ENCODE measurements at places on chromosomes 2 and 18. TPM values are rescaled to one million over a fixed set of nuclear protein-coding genes. Genes with fewer than 3 reads are reported as not detected.

DNA sequence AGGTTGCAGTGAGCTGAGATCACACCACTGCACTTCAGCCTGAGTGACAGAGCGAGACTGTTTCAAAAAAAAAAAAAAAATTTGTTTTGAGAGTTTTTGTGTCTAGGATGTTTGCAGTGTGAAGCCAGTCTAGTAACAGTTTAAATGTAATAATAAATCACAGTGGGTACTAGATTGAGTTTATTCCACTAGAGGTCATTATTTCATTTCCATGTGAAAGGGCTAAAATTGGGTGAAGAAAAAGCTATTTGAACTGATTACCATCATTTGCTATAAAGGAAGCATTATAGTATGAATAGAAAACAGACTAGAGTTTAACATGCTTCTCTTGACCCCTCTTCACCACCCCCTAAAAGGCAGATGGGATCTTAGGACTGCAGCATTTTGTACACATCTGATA is 20.3 kb downstream of the SNRPD1 start:
- peaks cover 4% of the 10 kb centered on the region for H3K36me3 ChIP-seq
- H3K27ac ChIP-seq: no peak overlapping the region
- no peaks in the 10 kb centered on the region for H3K4me1 ChIP-seq
- DNase-seq: no peak

DNA sequence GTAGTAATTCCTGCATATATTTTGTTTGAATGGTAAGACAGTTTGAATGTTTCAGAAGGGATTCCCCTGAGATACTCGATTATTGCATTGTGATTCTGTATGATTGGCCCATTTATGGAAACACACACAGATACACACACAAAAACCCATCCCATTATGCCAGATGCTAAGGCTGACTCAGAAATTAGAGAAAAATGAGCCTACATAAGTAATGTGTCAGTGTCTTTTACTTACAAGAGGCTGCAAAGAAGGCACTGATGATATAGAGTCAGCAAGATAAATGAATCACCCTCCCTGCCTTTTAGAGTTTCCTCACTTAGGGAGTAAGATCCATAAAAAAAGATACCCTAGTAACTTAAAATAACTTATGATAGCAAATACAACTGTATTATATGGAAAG is 1481.1 kb upstream of the ACVR2A start:
- H3K27me3 ChIP-seq: no peaks in the 10 kb centered on the region
- no peaks in the 10 kb centered on the region for H3K4me1 ChIP-seq
- H3K27ac ChIP-seq: no peak overlapping the region
- no peak overlapping the region for H3K4me3 ChIP-seq
- no peak for DNase-seq

DNA sequence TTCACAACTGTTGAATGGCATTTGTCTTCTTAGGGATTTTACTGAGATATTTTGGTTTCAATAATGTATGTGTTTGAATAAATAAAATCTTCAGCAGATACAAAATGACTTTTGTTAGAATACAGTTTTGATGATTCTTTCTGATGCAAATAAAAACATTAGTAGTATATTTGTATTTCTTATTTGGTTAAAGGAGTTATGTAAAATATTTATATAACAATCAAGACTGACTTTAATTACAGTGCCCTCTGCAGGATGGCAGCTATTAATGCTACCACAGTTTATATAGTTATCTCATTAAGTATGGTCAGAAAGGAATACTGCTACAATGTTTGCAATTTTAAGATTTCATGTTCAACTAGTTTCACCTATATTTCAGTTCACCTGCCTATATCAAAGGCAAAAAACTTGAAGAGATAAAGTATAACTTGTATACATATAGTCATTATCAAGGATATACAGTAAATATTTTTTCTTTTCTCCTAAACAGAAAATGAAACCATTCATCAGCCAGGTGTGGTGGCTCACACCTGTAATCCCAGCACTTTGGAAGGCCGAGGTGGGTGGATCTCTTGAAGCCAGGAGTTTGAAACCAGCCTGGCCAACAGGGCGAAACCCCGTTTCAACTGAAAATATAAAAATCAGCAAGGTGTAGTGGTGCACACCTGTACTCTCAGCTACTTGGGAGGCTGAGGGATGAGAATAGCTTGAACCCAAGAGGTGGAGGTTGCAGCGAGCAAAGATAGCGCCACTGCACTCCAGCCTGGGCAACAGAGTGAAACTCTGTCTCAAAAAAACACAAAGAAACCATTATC is 19.8 kb downstream of the ARL5A start:
- H3K27ac ChIP-seq: no peak overlapping the region
- no peaks in the 10 kb centered on the region for H3K36me3 ChIP-seq
- H3K27me3 ChIP-seq: no peaks in the 10 kb centered on the region
- DNase-seq: no peak

- DNase-seq: no peak
- no peak overlapping the region for H3K27ac ChIP-seq
- no peaks in the 10 kb centered on the region for H3K36me3 ChIP-seq
- H3K4me3 ChIP-seq: no peak overlapping the region
- H3K4me1 ChIP-seq: no peaks in the 10 kb centered on the region
Observed at GRCh38 chr2:129190494-129190893, 789.0 kb upstream of the RAB6C start.

DNA sequence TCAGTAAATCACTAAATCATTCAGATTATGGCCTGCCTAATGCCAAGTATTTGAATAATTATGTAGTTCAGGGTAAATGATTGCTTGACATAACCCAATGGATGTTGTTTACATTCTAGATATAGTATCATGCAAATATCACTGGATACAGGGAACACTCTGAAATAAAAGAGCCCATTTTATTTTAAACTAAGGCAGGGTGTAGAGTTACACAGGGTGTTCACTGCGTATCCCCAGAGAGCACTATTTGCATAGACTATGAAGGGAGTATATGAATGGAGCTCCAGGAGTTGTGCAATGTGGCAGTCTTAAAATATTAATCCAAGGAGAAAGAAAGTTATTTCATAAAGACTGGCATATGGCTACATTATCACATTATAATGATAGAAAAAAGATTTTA is 701.1 kb upstream of the KLHL29 start:
- H3K27me3 ChIP-seq: no peaks in the 10 kb centered on the region
- no peak overlapping the region for H3K27ac ChIP-seq
- no peaks in the 10 kb centered on the region for H3K4me1 ChIP-seq
- no peak for DNase-seq
- no peaks in the 10 kb centered on the region for H3K36me3 ChIP-seq

DNA sequence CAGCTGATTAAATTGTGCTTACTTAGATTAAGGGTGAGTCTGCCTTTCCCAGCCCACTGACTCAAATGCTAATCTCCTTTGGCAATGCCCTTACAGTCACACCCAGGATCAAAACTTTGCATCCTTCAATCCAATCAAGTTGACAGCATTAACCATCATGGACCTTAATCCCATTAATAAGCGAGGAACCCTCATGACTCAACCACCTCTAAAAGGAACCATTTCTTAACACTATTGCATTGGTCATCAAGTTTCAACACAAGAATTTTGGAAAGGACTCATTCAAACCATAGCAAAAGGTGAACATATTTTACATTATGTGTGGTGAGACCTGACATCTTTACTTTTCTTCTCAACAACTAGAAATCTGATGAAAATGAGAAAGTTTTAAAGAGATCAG is 187.0 kb downstream of the OSR1 start:
- no peaks in the 10 kb centered on the region for H3K36me3 ChIP-seq
- no peaks in the 10 kb centered on the region for H3K27me3 ChIP-seq
- H3K4me1 ChIP-seq: peaks cover 1% of the 10 kb centered on the region
- no peak overlapping the region for H3K4me3 ChIP-seq

DNA sequence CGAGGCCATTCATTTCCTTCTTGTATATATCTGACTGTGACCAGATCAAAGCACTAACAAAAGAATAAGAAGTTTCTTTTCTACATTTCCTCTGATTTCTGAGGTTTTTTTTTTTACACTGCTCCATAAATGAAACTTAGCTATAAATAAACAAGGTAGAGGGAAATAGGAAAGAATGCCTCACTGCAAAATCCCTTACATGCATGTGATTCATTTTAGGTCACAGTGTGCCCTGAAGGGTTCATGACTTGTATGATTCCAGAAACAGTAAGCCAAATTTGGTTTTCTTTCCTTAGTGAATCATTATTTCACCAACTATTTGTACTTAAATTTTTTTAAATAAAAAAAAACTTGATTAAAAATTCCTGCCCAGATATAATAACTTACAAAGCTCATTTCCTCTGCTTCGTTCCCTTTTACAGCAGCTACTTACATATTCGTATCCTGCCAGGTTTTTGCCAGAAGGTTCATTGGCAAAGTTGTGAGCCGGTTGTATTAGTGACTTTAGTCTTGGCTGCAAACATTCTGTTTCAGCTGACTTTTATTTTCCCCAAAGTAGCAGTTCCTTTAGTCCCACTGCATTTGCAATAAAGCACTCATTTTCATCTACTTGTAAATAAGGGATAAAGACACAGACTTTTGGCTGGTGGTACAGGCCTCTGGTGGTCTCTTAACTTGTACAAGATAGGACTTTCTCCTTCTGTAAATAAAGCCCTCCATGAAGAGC is 58.6 kb downstream of the LRP2 start:
- H3K27me3 ChIP-seq: no peaks in the 10 kb centered on the region
- H3K4me1 ChIP-seq: no peaks in the 10 kb centered on the region
- H3K27ac ChIP-seq: no peak overlapping the region
- no peaks in the 10 kb centered on the region for H3K36me3 ChIP-seq

- no peaks in the 10 kb centered on the region for H3K4me1 ChIP-seq
- H3K36me3 ChIP-seq: no peaks in the 10 kb centered on the region
- H3K4me3 ChIP-seq: no peak overlapping the region
- DNase-seq: no peak
- no peak overlapping the region for H3K27ac ChIP-seq
- H3K27me3 ChIP-seq: no peaks in the 10 kb centered on the region
Observed at GRCh38 chr2:228247335-228247734, 65.8 kb upstream of the SPHKAP start.

DNA sequence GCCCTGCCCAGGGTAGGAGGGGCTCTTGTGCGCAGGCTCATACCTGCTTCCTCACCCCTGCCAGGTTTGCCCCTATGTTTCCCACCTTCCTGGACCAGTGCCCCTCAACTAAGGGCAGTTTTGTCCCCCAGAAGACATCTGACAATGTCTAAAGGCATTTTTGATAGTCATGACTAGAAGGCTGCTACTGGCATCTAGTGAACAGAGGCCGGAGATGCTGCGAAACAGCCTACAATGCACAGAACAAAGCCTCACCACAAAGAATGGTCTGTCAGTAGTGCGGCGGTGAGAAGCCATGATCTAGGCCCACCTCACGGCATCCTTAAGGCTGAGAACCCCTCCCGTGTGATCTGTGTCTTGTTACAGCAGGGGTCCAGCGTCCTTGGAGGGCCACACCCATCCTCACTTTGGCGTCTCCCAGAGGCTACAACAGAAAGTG is 96.0 kb downstream of the TMEM17 start:
- no peaks in the 10 kb centered on the region for H3K36me3 ChIP-seq
- no peaks in the 10 kb centered on the region for H3K27me3 ChIP-seq
- no peak overlapping the region for H3K4me3 ChIP-seq
- peak; percentile 5 for DNase-seq
- H3K4me1 ChIP-seq: peaks cover 6% of the 10 kb centered on the region

AGXT gene
- not detected for total RNA-seq

EFHD1 gene
- not detected for total RNA-seq

DNA sequence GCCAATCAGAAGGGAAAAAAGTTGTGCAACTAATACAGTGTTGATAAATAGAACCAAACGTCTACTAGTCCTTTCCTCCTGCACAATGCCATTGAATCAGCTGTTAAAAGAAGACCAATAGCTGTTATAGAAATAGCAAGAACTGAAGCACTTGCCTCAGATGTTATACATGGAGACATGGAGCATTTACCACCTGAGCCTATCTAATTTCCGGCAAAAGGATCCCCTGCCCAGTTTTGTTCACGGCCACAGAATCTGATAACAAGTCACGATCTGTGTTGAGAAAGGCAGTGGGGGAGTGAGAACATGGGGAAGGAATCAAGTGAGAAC is 285.4 kb downstream of the ZEB2 start:
- H3K4me3 ChIP-seq: no peak overlapping the region
- H3K36me3 ChIP-seq: no peaks in the 10 kb centered on the region
- H3K27ac ChIP-seq: no peak overlapping the region
- no peaks in the 10 kb centered on the region for H3K4me1 ChIP-seq
- DNase-seq: peak; percentile 59

DNA sequence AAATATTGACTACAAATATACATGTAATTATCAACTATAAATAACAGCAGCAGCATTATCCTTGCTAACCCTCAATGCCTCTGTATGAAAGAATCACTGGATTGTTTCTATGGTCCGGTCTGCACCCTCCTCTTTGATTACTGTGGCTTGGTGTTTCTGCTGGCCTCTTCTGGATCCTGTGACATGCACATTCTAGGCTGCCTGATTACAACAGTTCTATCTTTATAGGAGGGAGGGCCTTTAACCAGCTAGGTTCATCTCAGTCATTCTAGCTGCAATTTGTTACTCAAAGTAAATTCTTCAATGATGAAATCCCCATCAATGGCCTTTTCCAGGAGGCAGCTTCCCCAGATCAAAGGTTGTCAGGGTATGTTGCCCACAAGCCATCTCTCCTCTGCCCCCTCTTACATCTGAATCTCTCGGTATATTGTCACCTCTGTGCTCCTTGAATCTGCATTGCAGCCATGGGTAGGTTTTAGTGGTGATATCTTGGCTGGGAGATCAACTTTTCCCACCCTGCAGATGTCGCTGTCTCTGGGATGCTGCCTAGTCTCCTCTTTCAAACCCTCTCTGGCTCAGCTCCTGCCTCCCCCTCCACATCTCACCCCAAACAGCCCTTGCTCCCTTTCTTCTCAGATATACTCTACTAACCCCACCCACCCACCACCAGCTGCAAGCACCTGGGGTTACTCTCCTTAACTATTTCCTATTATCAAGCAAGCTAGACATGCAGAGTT is 106.2 kb upstream of the BZW1 start:
- DNase-seq: peak; percentile 12
- no peak overlapping the region for H3K27ac ChIP-seq
- no peaks in the 10 kb centered on the region for H3K36me3 ChIP-seq
- H3K27me3 ChIP-seq: peaks cover 2% of the 10 kb centered on the region

DNA sequence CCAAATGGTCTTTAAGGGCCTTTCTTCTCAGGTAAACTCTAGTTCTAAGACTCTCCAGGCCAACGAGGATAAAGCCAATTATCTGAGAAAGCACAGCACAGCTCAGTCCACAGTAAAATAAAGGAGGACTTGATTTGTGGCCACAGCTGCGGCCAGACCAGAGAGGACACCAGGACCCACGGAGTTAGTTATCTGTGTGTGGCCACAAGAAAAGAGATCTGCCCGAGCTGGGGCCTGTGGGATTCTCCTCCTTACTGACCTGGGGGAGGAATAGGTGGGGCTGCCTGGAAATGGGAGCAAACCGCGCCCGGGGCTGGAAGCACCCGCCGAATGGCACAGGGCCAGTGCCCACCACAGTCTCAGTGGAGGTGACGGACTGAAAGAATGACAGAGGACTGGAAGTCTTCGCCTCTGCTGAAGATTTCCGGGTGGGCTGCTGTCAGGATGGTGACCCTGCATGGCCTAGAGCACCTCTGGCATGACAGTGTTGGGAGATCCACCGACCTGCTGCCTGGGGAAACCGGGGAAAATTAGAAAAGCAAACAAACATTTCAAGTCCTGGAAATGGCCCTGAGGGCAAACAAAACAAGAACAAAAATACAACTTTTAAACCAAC is 13.3 kb downstream of the PROC start:
- H3K36me3 ChIP-seq: no peaks in the 10 kb centered on the region
- H3K27ac ChIP-seq: no peak overlapping the region
- H3K4me1 ChIP-seq: no peaks in the 10 kb centered on the region
- no peak overlapping the region for H3K4me3 ChIP-seq

- DNase-seq: peak; percentile 31
- H3K36me3 ChIP-seq: no peaks in the 10 kb centered on the region
- peaks cover 58% of the 10 kb centered on the region for H3K4me1 ChIP-seq
- no peak overlapping the region for H3K4me3 ChIP-seq
- no peaks in the 10 kb centered on the region for H3K27me3 ChIP-seq
Observed at GRCh38 chr18:48934723-48935432, 15.9 kb downstream of the SMAD7 start.

ASTL gene
- total RNA-seq: not detected
